ENCODE measurements at places on chromosomes 7 and 10.

DNA sequence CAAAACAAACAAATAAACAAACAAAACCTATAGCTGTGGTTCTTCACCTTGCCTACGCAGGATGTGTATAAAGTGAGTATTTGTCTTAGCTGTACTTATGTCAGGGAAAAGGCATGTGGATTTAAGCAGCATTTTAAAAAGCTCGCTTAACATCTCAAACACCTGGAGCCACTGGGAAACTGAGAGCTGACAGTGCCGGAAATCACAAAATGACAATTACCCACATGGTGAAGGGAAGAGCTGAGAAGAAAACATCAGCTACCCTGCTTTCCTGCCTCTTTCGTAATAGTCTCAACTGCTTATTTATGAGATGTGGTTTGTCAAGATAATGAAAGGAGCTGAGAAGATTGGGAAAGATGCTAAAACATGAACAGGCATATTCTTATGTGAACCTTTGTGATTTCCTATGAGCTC lies 31.1 kb upstream of the MSMB start:
- DNase-seq = no peak

DNA sequence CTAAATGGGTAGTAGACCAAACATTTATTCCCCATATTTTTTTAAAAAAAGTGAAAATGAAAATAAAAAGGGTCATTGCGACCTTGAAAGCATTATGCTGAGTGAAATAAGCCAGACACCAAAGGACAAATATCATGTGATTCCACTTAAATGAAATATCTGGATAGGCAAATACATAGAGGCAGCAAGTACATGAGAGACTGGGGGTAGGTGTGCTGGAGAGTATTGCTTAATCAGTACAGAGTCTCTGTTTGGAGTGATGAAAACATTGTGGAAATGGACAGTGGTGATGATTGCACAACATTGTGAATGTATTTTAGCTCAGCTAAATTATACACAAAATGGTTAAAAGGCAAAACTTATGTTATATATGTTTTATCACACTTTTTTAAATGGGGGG lies 169.4 kb downstream of the AKR1D1 start:
- DNase-seq = no peak

DNA sequence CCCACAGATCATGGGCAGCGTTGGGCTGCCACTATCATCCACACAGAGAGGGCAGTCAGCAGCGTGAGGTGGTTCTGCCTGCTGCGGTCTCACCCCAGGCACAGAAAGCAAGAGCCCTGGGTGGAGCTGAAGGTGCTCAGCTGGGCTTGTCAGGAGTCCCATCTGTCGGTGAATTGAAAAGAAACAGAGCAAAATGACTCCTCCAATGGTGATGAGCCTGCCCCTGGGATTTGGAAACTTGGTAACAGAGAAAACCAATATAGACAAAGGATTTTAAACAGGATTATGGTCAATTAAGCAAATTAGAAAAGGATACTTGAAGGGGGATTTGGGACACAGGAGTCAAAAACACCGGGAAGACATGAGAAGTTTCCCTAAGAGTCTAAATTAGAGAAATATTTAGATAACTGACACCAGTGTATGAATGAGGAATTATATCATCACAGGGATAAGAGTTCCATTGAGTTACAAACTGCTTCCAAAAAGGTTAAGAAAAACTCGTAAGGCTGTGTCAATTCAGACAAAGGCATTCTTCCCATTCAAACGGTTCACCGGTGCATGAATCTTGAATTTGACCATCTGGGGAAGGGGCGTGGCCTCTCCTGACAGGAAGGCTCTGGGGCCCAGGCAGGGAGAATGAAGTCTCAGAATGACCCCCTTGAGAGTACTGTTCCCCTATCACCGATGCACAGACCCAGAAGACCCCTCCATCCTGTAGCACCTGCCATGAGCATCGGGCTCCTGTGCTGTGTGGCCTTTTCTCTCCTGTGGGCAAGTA lies 70.0 kb upstream of the PRSS58 start:
- no peak for DNase-seq

DNA sequence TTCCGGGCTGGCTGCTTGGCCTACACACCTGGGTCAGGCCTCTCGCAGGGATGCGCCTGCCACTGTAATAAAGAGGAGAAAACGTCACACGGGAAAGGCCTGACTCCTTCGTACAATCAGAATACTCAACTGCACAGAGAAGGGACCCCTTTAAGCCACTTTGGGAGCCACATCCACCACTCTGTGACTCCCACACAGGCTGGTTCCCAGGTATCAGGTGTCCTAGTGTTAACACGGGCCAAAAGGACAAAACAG lies 5.8 kb upstream of the ZNF736 start:
- no peak for DNase-seq

GRCh38 chr7:146423446-146423845 lies 306.8 kb downstream of the CNTNAP2 start:
- DNase-seq = no peak

DNA sequence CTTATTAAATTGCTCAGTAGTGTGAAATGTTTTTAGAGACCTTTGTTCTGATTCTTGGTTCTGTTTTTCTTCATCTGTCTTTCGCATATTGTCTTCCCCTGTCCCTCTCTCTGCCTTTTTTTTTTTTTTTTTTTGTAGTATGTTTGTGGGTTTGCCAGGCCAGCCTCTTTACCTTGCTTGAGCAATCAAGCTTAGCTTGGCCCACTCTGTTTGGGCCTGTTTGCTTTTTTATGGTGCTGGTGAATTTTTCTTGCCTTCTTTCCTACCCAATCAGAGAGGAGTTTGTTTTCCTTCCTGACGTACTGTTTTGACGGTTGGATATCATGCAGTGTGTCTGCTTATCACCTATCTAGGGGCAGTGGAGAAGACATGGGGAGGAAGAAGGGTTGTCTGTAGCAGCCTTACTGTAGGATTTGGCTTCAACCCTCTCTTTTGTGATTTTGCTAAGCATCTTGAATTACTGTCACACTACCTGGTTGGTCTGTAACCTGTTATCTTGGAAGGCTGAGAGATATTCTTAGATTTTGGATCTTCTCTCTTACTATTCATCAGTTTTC lies 64.0 kb downstream of the BBS9 start:
- DNase-seq = no peak

- DNase-seq = no peak
These were observed 6.4 kb downstream of the ATE1 start for GRCh38 chr10:121921238-121921931.

DNA sequence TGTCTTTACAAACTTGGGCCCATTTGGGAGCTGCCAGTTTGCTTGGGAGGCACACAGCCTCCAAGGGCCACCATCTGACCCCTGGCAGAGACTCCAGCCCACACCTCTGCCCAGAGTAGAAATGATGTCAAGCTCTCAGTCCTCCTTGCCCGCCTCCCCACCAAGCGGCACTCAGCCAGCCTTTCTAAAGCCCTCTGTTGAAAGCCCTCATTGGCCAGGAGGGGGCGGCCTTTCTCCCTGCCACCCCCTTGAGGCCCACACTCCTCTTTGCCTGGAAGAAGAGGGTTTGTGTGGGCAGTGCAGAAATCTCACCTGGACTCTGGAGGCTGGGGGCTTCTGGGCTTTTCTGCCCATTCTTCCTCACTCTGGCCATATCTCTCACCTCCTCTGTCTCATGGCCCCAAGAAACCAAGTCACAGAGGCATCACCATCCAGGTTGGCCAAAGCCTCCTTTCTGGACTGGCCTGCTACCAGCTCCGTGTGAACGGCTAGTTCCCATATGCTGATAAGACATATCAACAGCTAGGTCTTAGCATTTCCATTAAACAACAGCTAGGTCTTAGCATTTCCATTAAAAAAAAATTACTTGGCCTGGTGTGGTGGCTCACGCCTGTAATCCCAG lies 36.1 kb downstream of the UBTD1 start:
- peak; percentile 21 for DNase-seq

- no peak for DNase-seq
These were observed 195.4 kb downstream of the MGMT start for GRCh38 chr10:129662426-129662825.

GRCh38 chr10:96211764-96212163 lies 59.6 kb downstream of the BLNK start:
- DNase-seq = no peak

- no peak for DNase-seq
These were observed 47.8 kb upstream of the PIK3AP1 start for GRCh38 chr10:96768136-96768535.

DNA sequence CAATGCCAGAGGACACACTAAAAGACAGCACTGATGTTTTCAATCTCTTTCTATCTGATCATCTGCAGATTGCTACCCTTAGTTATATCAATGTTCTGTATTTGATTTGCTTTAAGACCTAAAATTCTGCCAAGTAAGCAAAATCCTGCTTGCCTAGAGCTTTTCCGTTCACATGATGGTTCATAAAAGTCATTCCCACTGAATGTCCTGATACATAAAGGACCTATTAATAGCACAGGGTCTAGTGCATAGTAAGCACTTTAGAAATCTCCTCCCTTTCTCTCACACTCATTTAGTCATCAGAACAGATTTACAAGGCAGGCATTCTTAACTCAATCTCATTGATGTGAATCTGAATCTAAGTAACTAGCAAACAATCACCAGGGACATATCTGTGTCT lies 68.8 kb downstream of the PCGF5 start:
- DNase-seq = no peak

- no peak for DNase-seq
These were observed 64.6 kb upstream of the PTN start for GRCh38 chr7:137408126-137408525.

GRCh38 chr10:113310347-113310746 lies 242.5 kb upstream of the HABP2 start:
- no peak for DNase-seq

DNA sequence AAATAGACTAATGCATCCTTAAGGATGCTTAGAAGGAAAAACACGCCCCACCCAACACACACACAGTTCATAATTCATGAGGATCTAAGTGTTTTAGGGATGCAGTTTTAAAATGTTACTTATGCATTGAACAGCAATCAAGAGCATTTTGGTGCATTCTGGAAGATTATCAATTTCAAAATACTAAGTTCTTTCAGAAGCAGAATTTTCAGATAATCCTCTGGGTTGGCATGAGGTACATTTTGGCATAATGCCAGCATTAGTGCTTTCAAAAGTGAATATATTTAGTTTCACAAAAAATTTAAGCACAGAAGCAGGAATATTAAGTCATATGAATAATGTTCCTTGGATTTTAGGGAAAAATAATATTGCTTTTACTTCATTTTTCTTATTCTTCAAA lies 937.1 kb downstream of the REEP3 start:
- no peak for DNase-seq

GRCh38 chr7:30846378-30846777 lies 65.3 kb upstream of the AQP1 start:
- no peak for DNase-seq

DNA sequence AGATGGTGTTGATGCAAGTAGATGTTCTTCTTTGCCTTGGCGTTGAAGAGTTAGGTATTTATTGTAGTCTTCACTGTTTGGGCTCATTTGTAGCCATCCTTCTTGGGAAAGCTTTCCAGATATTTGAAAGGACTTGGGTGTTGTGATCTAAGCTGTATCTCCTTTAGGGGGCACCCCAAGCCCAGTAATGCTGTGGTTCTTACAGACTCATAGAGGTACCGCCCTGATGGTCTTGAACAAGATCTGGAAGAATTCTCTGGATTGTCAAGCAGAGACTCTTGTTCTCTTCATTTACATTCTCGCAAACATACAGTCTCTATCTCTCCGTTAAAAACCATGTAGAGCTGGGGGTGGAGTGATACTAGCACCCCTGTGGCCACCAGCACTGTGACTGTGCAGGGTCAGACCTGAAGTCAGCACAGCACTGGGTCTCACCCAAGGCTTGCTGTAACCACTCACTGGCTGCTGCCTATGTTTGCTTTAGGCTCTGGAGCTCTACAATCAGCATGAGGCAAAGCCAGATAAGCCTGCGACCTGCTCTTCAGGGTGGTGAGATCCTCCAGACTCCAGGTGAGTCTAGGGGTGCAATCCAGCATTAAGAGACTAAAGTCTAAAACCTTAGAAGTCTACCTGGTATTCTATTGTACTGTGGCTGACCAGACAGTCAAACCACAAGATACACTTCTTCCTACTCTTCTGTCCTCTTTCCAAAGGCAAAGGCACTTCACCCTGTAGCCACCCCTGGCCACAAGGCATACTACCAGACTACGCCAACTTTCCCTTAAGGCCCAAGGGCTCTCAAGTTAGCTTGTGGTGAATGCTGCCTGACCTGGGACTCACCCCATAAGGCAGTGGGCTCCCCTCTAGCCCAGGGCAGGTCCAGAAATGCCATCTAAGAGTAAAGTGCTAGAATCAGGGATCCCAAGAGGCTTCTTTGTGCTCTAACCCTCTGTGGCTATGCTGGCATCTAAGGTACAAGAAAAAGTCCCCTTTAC lies 209.7 kb upstream of the TMEM196 start:
- DNase-seq = no peak

DNA sequence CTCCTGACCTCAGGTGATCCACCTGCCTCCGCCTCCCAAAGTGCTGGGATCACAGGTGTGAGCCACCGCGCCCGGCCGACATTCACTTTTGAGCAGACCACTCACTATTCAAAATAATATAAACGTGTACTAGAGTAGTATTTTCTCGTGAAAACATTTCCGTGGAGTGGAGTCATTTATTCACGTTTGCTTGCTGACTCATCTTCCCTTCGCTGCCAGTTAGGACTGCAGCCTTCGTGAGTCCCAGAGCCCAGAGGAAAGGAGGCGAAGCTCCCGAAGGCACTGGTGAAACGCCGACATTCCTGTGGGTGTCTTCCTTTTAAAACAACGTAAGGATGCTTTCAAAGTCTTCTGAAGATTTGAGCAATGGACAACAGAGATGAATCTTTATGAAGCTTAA lies 10.9 kb upstream of the INPP5A start:
- DNase-seq = no peak

DNA sequence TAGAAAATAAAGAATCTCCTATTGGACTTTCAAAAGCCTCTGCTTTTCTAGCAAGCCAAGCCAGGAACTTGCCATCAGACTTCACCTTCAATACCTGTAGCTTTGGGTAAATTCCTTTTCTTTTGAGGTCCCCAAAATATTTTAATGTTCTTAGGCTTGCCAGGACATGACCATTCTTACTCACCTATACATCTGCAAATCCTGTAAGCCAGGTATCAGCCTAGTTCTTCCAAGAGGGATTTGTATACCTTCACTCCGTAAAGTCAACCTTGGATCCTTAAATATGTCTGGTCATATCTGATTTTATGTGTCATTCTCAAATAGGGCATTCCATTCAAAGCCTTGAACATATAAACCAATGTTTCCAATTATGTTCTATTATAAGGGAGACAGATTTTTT lies 210.6 kb upstream of the CELF2 start:
- no peak for DNase-seq

- DNase-seq = no peak
These were observed 30.2 kb downstream of the MET start for GRCh38 chr7:116702046-116702785.

GRCh38 chr7:108181073-108181985 lies 51.2 kb upstream of the LAMB4 start:
- no peak for DNase-seq

GRCh38 chr10:62653254-62653653 lies 151.3 kb upstream of the ADO start:
- no peak for DNase-seq

- DNase-seq = no peak
These were observed 476.5 kb upstream of the PCDH15 start for GRCh38 chr10:55277549-55277948.
